ENCODE measurements at places on chromosomes 11 and 22.

GRCh38 chr11:76215941-76216340 lies 9.6 kb upstream of the WNT11 start:
- no peak for DNase-seq

DNA sequence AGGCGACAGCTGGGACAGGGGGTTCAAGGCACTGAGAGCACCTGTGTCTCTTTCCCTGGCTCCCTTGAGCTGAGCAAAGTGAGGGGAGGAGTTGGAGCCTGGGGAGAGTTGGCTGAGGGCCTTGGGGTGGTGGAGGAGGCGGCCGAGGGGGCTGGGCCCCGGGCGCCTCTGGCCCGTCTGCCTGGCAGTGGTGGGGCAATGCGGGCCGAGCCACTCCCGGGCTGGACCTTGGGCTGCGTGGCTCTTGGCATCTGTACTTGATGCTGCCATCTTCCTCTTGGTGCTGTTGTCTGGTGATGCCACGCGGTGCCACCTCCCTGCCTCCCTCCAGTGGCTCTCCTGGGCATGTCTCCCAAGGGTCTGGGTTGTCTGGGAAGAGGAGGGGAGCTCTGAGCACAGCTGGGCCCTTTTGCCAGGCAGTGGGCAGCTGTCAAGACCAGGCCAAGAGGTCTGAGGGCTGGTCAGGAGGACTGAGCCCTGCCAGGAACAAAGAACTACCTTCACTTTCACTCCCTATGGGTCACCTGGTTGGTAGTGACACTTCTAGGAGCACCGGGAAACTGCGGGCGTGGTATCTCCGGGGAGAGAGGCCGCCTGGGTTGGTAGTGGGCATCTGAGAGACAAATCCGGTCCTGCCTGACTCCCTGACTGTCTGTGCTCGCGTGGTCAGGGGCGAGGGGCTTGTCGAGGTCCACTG lies 1.3 kb downstream of the GRIK4 start:
- no peak for DNase-seq

- no peak for DNase-seq
Measured at GRCh38 chr11:47800759-47801158, 33.6 kb upstream of the FNBP4 start.

DNA sequence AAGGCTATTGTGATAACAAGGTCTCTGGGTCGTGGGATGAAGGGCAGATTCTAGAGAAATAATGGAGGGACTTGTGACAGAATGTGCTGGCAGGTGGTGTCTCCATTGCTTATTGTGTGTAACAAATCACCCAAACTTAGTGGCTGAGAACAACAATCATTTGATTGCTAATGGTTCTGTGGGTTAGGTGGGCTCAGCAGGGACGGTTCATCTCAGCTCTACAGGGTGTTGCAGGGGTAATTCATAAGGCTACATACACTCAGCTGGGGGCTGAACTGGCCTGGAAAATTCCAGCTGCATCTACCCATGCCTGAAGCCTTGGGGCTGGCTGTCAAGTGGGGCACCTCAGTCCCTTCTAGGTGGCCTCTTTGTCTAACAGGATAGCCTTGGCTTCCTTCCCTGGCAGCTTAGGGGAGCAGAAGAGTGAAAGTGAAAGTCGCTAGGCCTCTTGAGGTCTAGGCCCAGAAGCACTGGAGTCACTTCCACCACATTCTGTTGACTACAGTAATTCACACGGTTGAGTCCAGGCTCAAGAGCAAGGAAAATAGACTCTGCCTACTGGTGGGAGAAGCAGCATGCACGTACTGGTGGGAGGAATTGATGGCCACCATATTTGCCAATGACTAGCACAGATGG lies 308.9 kb downstream of the MN1 start:
- no peak for DNase-seq

- DNase-seq, result no peak
Measured at GRCh38 chr11:18236664-18237356, at the start of gene SAA4. TSS of gene SAA4 (minus strand) at chr11:18236802. CDS start at chr11:18235926, 876 bp downstream.

- DNase-seq, result no peak
Measured at GRCh38 chr11:131145791-131146190, 224.6 kb upstream of the NTM start.

DNA sequence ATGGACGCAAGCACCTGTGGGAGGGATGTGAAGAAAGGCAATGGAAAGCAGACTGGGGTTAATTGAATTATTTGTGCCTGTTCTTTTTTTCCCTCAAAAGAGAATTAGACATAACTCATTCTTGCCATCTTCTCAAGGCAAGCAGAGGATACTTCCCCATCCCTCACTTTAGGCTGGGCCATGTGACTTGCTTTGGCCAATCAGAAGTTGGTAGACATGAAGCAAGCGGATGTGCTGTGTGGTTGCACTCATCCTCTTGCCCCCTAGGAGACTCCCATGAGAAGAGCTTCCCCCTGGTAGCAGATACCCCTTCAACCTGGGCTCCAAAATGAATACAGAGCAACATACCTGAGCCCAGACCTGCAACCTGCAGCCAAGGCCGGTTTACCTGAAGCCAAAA lies 124.4 kb upstream of the ZC3H12C start:
- DNase-seq, result no peak

- DNase-seq, result peak; percentile 87
Measured at GRCh38 chr11:536841-537621, at the start of gene LRRC56. TSS of gene LRRC56 (plus strand) at chr11:537527. CDS start at chr11:540685, 3,158 bp downstream.

- no peak for DNase-seq
Measured at GRCh38 chr11:103893371-103893770, 143.1 kb upstream of the DDI1 start.

DNA sequence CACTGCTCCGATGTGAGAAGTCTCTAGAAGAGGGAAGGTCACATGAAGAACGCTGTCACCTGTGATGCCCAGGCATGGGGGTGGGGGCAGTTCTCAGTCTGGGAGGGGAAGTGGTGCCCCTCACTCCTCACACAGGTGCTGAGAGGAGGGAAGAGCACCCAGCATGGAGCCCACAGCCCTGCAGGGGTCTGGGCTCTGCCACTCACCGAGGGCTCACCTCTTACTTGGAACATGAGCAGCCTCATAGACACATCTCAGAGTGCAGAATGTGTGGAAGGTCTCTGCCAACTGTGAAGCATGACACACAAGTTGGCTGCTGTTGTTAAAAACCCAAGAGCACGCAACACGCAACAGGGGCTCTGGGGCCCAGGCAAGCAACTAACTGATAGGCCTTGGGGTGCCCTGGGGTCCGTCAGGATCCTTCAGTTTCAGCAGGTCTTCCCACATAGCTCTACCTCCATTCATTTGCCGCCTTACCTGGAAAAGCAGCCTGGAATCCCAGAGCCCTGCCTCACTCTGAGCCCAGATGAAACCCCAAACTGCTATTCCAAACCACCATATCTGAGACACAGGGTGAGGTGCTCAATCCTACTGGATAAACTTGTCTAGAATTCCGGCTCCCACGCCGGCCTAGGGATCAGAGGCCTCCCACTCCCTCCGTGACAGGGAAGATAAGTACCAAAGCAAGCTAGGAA lies 17.5 kb upstream of the TMPRSS4 start:
- DNase-seq, result no peak

GRCh38 chr11:44004452-44005062 lies 43.2 kb upstream of the ACCSL start:
- no peak for DNase-seq

DNA sequence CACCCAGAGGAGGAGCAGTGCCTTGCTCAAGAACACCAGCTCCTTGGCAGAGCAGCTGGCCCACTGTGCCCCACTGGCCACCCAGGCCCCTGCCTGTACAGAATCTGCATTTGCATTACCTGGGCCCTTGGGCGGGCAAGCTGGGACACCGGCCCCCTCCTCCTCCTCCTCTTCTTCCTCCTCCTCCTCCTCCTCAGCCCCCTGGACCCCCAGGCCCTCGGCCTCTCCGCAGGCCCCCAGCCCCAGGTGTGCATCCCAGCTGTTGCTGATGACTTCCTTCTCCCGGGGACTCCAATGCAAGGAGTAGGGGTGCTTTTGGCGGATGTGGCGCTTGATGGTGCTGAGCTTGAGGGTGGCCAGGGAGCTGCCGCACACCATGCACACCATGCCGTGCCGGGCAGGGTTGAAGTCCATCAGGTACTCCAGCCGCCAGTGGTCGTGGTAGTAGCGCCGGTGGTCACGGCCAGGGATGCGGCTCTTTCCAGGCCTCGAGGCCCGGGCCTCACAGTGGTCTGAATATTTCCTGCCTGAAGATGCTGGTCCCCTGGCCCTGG lies 2.8 kb downstream of the ZFTA start:
- DNase-seq, result no peak

GRCh38 chr11:76263166-76263565 lies 56.9 kb upstream of the WNT11 start:
- no peak for DNase-seq

GRCh38 chr11:11582011-11582701 lies 39.6 kb downstream of the GALNT18 start:
- no peak for DNase-seq

Measured in NCI-H774 (cell line).